CD4-positive, alpha-beta T cell treated with Interleukin-17A for 1 hour (primary cell): ENCODE measurements at places on chromosomes 11 and 22.
A peak's percentile ranks its signal among the peaks of the same experiment; 100 is the strongest.

GRCh38 chr11:46335890-46336562 is 11.2 kb upstream of the DGKZ start:
- no peak for DNase-seq

DNA sequence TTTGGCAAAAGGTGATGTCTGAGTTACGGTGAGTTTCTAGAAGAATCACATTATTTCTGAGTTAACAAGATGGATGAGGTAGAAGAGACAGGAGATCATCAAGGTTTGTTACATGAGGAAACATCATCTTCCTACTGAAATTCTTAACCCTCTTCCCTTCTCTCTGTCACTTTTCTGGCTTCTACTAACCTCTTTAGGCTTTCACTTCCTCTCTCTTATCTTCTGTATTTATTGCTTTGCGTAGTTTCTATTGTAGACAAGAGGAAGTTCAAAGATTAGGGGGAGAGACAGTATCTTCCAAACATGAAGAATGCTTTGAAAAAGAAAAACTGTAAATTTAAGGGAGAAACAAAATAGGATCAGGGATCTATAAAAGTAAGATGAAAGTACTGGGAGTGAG is 75.4 kb downstream of the TRPC6 start:
- DNase-seq, result no peak

- no peak for DNase-seq
These were observed 25.8 kb upstream of the SERPIND1 start for GRCh38 chr22:20748082-20748481.

GRCh38 chr11:50178737-50179136 is 146.1 kb downstream of the OR4C45 start:
- DNase-seq, result no peak

GRCh38 chr11:32148895-32149294 is 58.0 kb downstream of the RCN1 start:
- DNase-seq, result no peak

GRCh38 chr11:100712583-100712982 is 25.5 kb downstream of the ARHGAP42 start:
- DNase-seq, result no peak

GRCh38 chr22:43860831-43861230 is 1.5 kb downstream of the SULT4A1 start:
- no peak for DNase-seq

- no peak for DNase-seq
These were observed 37.9 kb downstream of the PIK3C2A start for GRCh38 chr11:17169876-17170275.

DNA sequence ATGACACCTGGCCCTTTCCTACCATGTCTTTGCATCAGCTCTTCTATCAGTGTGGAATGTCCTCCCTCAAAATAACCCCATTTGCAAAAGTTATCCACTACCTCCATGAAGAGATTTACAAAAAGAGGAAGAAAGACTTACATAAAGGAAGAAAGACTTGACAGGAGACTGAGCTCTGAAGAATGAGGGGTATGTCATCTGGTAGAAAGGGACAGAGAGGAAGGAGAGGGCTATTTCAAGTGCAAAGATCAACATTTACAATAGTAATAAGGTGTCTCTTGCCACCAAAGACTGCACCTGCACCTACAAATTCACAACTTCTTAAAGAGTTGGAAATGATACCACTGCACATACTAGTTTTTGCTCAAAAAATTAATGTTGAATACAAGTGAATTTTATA is 18.2 kb downstream of the PAK1 start:
- no peak for DNase-seq

GRCh38 chr11:34353881-34354280 is 3.9 kb downstream of the ABTB2 start:
- DNase-seq, result no peak

GRCh38 chr22:20223421-20224255 is 44.5 kb downstream of the RTN4R start:
- no peak for DNase-seq

DNA sequence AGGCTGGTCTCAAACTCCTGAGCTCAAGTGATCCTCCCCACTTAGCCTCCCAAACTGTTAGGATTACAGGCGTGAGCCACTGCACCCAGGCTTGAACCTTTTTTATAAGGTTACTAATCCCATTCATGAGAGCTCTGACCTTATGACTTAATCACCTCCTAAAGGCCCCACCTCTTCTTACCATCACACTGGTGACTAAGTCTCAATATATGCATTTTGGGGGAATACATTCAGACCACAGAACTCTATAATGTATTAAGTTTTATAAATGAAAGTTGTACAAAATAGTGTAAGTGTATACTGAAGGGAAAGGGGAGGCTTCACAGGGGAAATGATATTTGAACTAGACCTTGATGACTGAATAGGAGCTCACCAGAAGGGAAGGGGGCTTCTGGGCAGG is 28.4 kb upstream of the RBFOX2 start:
- no peak for DNase-seq

DNA sequence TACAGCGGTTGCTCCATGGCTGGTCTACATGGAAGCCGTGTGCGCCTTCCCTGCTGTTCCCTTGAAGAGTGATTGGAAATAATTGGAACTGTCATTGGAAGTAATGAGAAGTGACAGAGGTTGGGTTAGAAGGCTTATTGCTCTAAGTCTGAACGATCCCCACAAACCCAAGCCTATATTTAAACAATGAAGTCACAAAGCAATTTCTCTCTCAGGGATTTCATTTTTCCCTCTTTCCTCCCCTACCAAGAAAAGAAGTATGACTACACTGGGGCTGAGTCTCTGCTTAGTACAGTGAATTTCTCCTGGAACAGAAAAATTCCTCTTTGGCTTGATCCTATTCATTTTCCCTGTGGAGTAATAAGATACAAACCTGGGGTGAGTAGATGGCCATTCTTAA is 7.8 kb downstream of the CLMP start:
- DNase-seq, result no peak

- DNase-seq, result no peak
These were observed 165.1 kb downstream of the WNT11 start for GRCh38 chr11:76041208-76041607.

DNA sequence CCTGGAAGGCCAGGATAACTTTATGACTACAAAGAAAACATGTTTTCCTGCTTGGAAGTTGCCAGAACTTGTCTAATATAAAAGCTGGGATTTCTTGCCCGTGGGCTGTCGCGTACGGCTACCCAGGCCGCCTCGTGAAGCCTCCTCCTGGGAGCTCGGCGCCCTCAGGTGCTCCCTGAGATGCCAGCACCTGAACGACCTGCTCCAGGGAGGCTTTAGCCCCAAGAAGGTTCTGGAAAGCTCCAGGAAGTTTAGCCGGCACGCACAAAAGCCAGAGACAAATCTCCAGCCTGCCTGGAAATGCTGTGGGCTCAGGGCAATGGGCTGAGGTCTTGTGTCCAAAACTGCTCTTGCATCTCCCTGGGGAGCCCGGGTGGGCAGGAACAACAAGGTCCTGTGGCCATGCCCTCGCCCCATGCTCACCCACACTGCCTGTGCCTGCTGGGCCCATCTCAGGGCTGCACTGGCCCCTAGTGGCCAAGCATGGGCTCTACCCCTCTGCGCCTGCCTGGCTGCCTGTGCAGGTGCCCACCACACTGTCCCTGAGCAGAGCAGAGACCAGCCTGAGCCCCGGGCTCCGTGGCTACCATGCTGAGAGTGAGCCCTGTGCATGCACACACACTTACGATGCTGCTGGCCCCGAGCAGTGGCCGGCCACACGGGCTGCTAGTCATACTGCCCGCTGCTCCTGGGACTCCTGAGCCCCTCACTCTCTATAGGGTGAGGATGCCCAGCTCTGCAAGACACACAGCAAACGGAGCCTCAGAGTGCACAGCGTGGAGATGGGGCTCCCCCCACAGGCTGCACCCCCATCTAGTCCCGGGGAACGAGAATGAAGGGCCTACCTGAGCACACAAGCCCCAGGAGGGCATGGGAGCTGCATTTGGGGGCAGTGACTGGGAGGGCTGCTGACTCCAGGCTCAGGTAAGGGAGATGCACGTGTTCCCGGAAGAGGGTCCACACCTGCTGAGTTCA is 4.9 kb upstream of the CELSR1 start:
- peak; percentile 75 for DNase-seq

DNA sequence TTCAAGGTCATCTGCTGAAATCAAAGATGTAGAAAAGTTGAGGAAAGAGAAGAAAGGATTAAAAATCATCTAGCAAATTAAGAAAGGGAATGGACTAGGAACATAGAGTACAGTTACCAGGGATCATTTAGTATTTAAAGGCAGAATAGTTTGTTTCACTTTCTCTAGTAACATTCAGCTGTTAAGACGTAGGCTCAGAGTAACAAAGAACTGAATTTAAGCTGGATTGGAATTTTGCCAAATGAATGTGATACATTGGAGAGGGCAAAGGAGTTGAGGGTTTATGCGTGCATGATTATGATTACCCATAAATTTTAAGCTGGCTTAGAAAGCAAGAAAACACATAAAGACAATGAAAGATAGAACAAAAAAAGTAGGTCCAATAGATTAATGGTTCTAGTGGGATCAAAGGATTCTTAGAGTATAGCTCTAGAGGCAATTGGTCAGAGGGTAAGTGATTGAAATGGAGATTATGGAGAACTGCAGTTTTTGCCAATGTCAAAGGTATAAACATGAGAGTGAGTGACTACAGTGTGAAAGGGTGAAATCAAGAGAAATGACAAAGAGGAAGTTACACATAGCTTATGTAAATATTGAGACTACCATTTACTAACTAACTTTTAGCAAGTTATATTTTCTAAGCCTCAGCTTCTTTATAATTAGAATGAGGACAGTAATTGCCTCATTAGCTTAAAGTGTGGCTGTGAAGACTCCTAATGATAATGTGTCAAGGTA is 190.0 kb downstream of the GRIA4 start:
- no peak for DNase-seq

DNA sequence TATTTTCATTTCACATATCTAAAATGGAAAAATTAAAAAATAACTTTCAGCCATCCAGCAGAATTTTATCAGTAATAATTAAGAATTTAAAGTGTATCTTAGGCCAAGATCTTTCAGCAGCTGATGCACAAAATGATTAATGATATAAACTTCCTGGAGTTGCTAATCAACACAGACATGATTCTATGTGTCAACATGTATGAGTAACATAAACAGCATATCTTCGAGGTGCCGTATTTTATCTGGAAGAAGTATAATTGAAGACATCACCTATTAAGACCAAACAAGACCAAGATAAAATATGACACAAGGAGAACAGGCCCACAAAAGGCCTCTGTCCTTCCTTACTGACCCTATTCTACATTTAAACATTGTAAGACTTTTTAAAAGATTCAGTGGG is 45.2 kb downstream of the SLC5A12 start:
- no peak for DNase-seq

DNA sequence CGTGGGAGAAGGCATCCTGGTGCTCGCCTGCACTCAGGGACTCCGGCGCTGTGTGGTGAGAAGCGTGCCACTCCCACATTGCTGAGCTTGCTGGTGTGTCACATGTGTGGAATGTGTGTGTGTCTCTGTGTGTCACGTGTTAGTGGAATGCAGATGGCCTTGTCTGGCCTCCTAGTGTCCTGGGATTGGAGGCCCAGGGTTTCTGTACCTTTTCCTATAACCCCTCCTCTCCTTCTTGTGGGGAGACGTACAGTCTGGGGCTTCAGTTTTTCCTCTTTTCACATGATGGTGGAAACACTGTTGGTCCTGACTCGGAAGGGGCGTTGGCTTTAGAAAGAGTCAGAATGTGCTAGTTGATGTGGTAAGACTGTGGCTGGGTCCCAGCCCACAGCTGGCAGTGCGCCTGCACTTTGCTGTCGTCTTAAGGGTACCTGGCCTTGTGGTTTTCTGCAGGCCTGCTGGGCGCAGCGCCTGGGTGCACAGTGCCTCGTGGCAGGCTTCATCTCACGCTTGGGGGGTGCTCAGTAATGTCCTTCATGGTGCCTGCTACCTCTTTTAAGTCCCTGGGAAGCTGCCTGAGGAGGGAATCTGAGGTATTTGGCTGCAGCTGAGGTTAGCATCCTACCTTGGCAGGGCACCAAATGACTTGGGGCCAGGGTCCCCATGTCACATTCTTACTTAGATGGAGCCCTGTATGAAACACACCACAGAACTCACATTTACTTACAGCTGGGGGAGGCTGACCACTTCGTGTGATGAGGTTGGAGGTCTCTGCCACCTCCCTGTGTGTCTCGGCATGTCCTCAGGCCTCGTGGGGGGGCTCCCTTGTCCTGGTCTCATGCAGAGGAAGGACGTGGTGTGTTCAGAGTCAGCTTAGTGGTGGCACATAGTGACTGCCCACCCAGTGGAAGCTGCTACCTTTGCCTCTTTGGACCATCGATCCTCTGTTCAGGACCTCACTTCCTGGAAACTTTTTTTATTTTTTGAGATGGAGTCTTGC is 61.9 kb downstream of the MED15 start:
- peak; percentile 86 for DNase-seq

GRCh38 chr22:36930041-36930935 is 16.9 kb downstream of the CSF2RB start:
- DNase-seq, result no peak

DNA sequence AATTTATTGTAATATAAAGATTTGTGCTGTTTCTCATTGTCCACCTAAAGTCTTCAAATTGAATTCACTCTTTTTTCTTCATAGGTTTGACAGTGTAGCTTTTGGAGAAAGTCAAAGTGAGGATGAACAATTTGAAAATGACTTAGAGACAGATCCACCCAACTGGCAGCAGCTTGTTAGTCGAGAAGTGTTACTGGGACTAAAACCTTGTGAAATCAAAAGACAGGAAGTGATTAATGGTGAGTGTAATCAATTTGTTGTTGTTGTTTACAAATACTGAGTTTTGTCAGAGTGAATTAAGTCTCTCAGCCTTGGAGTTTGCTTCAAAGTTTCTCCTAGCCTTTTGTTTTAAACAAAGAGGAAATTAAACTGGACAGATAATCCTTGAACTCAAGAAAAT is 53.6 kb upstream of the GRIK4 start:
- no peak for DNase-seq

DNA sequence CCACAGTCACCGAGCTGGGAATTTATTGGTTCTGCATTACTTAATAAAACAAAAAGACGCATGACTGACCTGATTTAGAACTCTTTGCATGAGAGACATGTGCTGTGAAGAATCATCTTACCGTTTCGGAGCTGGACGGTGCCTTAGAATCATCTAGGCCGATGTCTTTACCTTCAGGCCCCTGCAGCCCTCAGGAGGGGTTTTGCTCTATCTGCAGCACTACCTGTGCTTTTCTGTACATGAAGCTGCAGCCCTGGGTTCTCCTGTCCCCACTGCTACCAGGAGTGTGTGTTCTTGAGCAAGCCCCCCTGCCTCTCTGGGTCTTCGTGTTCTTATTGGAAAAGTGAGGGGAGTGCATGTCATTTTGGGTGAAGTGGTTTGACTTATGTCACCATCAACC is 94.0 kb upstream of the OR4B1 start:
- DNase-seq, result no peak

- DNase-seq, result no peak
These were observed 687.2 kb downstream of the TBC1D22A start for GRCh38 chr22:47449508-47450270.
